ENCODE measurements at places on chromosomes 4 and X. TPM values are rescaled to one million over a fixed set of nuclear protein-coding genes. Genes with fewer than 3 reads are reported as not detected.

Gene IL1RAPL2
- not detected for total RNA-seq

Gene VCX
- not detected for total RNA-seq

Gene ABCD1
- total RNA-seq: 7.5 TPM

DNA sequence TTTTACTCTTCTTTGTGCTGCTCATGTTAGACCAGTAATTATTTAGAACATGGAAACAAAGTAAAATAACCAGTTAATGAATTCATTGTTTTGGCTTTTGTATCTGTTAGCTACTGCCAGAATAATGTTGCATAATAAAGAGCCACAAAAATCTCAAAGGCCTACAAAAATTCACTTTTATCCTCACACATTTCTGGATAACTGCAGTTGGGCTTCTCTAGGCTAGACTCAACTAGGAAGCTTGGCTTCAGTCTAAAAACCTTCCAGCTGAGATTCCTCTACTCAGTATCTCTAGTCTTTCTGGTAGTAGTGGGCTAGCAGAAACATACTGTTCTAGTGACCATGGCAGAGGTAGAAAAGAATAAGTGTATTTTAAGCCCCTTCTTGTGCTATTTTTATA is 73.0 kb downstream of the FAT4 start:
- no peak for DNase-seq

Gene RAI2
- 0.15 TPM for total RNA-seq

- no peak for DNase-seq
Observed at GRCh38 chr4:92885632-92886031, 581.9 kb downstream of the GRID2 start.

Gene HSFX4
- not detected for total RNA-seq

Measured in CD4-positive, CD25-positive, alpha-beta regulatory T cell (primary cell).